IPS DF 19.7 (cell line): ENCODE measurements at places on chromosomes 12 and 14.

DNA sequence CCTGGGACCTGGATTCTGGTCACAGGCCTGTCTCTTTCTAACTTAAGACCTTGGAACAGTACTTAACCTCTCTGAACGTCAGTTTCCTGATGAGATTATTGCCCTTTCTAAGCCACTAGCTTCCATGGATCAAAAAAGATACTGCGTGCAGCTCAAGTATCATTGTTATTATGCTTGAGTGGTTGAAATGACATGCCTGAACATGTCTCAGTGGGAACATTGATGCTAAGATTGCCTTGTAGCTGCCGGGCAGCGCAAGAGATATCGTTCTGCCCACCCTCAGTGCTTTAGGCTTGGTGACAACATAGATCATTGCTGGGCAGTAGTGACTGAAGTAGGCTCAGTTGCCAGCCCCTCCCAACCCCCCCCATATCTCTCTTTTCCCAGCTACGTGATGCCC, 131.9 kb downstream of the SMOC1 start:
- DNase-seq = no peak

DNA sequence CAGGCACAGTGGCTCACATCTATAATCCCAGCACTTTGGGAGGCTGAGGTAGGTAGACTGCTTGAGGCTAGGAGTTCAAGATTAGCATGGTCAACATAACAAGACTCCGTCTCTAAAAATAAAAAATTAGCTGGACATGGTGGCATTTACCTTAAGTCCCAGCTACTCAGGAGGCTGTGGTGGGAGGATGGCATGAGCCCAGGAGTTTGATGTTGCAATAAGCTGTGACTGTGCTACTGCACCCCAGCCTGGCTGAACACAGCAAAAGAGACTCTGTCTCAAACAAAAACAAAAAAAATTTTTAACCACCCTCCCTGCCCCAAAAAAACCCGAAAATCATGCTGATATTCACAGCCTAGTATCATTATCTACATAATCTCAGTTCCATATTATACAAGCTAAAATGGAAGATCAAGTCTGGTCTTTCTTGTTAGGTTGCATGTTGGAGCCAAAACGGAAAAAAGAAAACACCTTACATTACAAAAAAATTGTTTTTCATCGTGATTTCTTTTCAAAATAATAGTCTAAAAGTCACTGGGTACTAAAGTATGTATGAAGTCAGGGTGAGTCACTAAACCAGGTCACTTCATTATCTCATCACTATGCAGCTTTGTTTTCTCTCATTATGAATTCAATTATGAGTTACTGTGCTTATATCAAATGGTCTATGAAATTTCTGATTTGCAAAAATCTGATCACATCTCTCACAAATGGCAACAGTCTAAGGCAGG, 13.8 kb downstream of the GXYLT1 start:
- DNase-seq = no peak

DNA sequence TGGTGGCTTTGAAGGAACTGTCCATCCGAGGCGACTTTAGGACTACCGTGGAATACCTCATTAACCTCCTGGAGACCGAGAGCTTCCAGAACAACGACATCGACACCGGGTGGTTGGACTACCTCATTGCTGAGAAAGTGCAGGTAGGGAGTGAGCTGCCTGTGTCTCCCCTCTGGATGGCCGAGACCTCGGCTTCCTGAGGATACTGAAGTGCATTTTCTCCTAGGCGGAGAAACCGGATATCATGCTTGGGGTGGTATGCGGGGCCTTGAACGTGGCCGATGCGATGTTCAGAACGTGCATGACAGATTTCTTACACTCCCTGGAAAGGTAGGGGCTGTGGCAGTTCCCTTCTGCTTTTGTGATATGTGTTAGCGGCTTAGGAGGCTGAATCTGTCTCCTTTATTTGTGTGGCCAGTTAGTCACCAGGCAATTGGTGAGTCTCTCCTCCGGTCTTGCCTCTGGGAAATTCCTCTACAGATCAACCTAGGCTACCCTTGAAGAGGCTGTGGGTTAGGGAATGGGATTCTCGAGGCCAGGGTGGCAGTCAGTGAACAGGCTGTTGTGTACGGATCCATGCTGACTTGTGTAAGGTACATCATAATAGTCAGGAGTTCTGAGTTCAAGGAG, 75.3 kb downstream of the ACACB start:
- no peak for DNase-seq

- no peak for DNase-seq
These were observed 92.9 kb downstream of the SLCO1B1 start for GRCh38 chr12:21223930-21224329.

DNA sequence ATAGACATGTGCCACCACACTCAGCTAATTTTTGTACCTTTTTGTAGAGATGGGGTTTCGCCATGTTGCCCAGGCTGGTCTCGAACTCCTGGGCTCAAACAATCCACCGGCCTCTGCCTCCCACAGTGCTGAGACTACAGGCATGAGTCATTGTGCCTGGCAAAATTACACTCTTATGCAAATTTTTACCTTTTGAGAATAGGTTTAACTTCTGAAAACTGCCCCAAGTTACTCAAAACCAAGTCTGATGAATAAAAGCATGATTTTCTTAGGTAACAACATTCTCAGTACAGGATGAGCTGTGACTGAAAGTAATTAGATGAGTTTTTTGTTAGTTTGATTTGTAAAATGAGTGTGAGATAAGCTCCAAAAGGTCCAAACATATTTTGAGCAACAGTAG, 166.0 kb downstream of the RPS29 start:
- DNase-seq = no peak

DNA sequence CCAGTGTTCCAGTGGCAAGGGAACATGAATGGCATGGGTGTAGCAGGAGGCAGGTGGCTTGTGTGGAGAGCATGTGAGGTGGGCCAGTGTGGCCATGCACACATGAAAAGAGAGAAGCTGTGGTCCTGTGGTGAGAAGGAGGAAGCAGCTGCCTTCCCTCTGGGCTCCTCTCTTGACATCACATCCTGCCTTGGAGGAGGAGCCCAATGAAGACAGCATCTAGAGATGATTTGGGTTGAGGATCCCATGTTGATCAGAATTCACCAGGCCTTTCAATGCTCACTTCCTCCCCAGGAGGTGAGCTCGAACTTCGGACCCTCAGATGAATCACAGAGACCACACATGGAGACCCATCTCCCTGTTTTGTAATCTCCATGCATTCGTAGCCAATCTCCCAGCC, 82.6 kb downstream of the LRRC74A start:
- no peak for DNase-seq

DNA sequence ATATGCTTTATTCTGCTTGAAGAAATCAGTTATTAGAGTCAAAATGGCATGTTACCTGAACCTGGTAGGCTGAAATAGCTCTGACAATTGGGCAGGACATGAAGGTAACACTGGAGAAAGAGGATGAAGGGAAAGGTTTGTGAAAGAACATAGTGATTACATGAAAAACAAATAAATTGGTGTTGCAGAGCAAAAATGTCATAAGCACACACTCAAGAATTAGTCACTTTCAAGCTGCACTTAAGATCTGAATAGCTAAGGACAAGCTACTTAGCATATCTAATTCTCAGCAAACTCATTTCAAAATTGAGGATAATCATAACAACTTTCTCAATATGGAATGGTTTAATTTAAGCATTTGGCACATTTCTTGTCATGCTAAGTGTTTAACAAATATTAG, 1398.0 kb upstream of the FLRT2 start:
- DNase-seq = no peak

DNA sequence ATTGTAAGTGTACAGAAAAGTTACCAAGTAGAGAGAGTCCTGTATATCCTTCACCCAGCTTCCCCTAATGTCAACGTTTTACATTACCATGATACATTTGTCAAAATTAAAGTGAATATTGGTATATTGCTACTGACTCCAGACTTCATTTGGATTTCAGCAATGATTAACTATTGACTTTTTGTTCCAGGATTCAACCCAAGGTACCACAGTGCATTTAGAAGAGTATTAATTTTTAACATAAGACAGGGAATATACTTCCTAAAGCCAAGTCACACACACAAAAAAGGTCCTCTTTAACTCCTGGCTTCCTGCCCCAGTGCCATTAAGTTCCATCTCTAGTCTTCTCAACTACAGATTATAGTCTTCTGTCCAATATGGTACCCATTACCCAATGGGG, 75.5 kb upstream of the RBM19 start:
- no peak for DNase-seq

DNA sequence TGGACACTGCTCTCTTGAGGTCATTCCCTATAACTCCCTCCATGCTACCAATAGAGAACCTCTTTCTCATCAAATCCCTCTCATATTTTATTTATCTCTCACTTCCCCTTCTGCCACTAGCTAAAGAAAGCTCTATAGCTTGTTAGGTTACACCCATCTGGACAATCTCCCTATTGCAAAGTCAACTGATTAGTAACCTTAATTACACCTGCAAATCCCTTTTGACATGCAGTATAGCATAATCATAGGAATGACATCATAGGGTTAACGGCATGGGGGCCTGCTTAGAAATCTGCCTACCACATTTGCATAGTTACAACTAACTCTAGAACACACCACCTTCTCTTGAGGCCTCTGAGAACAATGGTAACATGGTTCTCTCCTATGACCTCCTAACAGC, 181.2 kb downstream of the EMP1 start:
- no peak for DNase-seq

DNA sequence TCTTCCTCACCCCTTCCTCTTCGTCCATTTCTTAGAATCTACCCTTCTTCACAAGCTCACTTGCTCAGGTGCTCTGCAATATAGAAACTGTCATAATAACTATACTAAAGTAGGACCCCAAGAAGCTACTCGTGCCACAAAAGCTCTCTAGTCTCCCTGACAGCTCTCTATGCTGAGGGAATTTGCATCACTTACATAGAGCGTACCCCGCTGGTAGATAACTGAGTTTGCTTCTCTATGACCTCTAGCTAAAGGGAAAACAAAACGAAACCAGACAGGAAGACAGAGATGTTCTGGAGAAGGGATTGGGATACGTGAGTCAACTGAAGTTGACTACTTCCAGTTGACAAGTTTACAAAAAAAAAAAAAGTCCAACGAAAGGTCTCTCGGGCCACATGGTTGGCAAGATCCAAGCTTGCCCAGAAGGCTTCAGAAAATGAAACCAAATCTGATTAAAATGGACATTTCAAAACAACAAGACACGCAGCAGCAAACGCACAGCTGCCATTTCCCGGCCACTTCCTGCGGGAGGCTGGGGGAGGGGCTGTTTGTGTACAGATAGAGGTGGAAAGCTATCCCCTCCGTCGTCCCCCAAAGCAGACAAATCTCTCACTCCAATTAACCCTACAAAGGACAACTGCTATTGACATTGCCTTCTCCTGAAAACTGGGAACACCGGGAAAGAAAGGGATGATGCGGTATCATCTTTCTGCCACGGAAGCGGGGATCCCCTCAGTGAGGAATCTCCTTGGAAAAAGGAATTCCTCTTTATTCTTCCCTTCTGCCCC, 1.3 kb downstream of the BAZ2A start:
- no peak for DNase-seq

- DNase-seq = no peak
These were observed 63.0 kb downstream of the NOC4L start for GRCh38 chr12:132207083-132207775.

- no peak for DNase-seq
These were observed 46.9 kb upstream of the CAND1 start for GRCh38 chr12:67222302-67222701.

- DNase-seq = no peak
These were observed 95.8 kb upstream of the MAP1LC3B2 start for GRCh38 chr12:116463366-116463765.

DNA sequence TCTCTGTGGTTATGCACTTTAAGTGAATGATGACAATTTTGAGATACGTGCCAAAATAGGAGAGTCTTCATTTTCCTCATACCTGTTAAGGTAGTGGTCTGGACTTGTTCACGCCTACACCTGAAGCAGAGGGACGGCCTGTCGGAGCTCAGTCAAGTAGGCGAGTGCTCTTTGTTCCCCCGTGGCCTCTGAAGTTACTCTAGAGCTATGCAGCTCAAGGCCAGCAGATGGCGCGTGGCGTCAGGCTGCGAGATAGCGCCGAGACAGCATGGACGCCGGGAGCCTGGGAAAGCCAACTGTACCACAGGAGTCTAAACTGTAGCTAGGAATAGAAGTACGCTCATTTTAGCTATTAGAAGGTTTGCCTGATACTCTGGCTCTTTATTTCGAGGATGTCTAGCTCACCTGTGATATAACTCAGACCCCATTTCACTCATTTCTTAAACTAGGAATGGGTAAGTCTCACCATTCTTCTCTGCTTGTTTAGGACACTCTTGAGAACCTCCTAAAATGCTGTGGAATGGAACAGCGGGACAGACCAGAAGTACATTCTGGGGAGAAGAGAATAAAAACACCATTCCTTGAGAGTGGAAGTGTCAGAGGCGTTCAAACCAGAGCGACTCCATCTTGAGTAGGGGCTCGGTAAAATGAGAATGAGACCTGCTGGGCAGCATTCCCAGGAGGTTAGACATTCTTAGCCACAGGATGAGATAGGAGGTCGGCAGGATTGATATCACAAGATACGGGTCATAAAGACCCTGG, 267.4 kb upstream of the HMGA2 start:
- peak; percentile 56 for DNase-seq

GRCh38 chr14:95507701-95508103, 8.7 kb downstream of the SYNE3 start:
- DNase-seq = no peak

DNA sequence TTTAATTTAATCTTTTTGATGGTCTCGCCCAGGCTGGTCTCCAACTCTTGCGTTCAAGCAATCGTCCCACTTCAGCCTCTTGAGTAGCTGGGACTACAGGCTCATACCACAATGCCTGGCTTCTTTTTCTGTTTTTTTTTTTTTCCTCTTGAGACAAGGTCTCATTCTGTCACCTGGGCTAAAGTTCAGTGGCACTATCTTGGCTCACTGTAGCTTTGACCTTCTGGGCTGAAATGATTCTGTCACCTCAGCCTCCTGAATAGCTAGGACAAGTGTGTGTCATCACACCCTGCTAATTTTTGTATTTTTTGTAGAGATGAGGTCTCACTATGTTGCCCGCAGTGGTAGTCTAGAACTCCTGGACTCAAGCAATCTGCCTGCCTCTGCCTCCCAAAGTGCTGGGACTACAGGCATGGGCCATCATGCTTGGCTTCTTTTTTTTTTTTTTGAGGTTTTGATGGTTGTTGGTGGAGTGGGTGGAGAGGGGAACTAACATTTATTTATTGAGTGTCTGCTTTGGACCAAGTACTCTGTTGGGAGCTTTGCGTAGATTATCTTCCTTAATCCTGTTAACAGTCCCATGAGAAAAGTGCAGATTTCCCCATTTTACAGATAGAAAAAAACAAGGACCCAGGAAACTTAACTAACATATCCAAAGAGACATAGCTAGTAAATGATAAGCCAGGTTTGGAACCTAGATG, 102.0 kb downstream of the DIP2B start:
- DNase-seq = no peak

GRCh38 chr14:27721760-27722159, 1044.8 kb upstream of the FOXG1 start:
- no peak for DNase-seq
